ENCODE measurements at places on chromosomes 2 and 18.

- DNase-seq, result no peak
These were observed 89.4 kb downstream of the TMEM131 start for GRCh38 chr2:97906307-97906706.

GRCh38 chr2:8647462-8647857 lies 34.4 kb upstream of the ID2 start:
- DNase-seq, result no peak

DNA sequence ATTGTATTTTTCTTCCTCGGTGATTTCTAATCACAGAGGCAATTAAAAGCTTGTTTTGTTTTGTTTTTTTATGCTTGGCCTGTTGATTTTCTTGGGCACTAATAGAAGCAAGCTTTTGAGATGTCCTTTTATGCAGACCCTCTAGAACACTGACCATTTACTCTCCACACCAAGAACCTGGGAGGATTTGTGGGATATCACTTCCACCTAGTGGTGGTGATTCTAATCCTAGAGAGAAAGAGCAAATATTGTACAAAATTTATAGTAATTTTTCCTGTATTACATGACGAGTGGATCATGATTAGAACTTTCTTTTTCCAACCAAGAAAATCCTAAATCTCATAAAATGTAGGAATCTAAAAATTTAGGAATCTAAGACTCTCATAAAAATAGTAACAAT lies 23.4 kb downstream of the NEMP2 start:
- peak; percentile 50 for DNase-seq

GRCh38 chr2:206856513-206856912 lies 82.8 kb upstream of the CPO start:
- DNase-seq, result peak; percentile 61

- no peak for DNase-seq
These were observed 21.4 kb downstream of the HADHA start for GRCh38 chr2:26223018-26223417.

Measured in AG08395 (cell line).